CD4-positive, alpha-beta T cell treated with Interleukin-21 for 1 hour (primary cell): ENCODE measurements at places on chromosomes 11 and 22.

DNA sequence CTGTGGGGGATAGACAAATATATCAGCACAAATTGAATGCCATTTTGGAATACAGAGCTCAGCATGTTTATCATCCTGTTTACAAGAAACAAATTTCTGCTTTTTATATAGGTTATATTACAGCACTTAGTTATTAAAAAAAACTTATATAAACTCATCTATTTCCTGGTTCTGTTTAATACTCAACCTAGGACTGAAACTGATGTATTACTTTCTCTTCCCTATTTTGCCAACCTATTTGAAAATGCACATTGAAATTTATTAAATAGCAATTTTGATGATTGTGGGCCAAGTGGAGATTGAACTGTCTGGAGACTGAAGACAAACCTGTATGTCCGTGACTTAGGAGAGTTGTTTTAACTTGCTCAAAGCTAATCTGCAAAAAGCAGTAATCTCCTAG is 288.3 kb upstream of the ANO3 start:
- DNase-seq = no peak

GRCh38 chr11:64132191-64132771 is 33.6 kb downstream of the MACROD1 start:
- DNase-seq = no peak

DNA sequence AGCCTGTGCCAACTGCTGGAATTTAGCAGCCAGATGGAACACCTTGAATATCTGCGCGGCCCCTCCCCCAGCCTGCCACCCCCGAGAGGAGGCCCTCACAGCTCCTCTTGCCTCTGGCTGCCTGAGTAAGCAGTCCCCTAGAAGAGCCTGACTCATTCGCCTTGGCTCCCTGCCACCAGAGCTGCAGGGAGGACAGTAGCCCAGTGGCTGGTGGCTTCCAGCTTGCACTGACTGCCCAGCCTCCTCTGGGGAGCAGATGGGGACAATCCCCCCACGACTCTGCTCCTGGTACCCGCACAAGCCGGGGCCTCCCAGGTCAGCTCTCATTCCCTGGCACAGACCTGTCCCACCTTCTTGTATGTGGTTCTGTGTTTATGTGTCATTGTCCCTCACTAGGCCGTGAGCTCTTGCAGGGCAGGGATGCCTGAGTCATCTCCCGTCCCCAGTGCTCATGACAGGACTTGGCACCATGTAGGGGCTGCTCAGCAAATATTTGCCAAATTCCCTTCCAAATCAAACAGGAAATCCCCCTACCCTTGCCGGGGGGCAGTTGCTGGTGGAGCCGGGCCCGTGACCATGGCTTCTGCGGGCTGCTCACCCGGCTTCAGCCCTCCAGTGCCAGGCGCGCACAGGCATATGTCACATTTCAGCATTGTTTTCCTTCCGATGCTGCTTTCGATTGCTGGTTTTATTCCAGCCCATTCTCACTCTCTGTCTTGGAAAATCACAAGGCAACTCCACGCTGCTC is 43.6 kb downstream of the CACNG2 start:
- DNase-seq = no peak

- DNase-seq = no peak
Observed at GRCh38 chr11:57632116-57632515, 17.6 kb downstream of the YPEL4 start.

DNA sequence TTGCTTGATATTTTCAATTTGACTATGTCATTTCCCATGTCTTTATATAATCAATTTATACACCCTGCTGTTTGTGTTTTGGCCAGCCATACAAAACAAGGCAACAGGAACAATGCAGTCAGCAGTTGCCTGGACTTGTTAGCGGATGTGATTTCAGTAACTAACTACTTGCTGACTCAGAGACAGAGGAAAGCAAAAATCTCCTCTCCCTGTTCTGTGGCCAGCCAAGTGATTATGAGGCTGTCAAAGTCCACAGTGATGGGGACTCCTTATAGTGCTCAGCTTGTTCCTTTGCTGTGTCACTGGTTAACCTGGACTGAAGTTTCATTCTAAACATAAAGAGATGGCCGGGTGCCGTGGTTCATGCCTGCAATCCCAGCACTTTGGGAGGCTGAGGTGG is 32.6 kb upstream of the APLP2 start:
- no peak for DNase-seq

- no peak for DNase-seq
Observed at GRCh38 chr11:35418282-35419183, 825 bp downstream of the SLC1A2 start.

GRCh38 chr11:76025068-76025467 is 181.2 kb downstream of the WNT11 start:
- no peak for DNase-seq

GRCh38 chr11:36288442-36289225 is 590 bp downstream of the COMMD9 start:
- DNase-seq = no peak

- no peak for DNase-seq
Observed at GRCh38 chr11:94673951-94674491, 94.1 kb upstream of the AMOTL1 start.

DNA sequence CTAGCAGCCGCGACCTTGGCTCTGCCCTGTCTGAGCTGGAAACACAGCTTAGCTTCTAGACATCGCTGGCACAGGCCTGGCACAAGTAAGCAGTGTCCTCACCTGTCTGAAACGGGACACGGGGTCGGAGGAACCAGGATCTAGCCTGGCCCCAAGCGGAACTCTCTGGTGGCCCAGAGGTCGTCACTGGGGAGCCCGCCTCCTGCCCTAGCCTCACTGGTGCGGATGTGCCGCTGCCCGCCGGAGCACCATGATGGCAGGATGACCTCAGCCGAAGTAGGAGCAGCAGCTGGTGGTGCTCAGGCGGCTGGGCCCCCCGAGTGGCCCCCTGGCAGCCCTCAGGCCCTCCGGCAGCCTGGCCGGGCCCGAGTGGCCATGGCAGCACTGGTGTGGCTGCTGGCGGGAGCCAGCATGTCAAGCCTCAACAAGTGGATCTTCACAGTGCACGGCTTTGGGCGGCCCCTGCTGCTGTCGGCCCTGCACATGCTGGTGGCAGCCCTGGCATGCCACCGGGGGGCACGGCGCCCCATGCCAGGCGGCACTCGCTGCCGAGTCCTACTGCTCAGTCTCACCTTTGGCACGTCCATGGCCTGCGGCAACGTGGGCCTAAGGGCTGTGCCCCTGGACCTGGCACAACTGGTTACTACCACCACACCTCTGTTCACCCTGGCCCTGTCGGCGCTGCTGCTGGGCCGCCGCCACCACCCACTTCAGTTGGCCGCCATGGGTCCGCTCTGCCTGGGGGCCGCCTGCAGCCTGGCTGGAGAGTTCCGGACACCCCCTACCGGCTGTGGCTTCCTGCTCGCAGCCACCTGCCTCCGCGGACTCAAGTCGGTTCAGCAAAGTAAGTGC is 871 bp downstream of the SLC35E4 start:
- no peak for DNase-seq

- no peak for DNase-seq
Observed at GRCh38 chr11:69116671-69117070, 39.1 kb upstream of the SMIM38 start.

DNA sequence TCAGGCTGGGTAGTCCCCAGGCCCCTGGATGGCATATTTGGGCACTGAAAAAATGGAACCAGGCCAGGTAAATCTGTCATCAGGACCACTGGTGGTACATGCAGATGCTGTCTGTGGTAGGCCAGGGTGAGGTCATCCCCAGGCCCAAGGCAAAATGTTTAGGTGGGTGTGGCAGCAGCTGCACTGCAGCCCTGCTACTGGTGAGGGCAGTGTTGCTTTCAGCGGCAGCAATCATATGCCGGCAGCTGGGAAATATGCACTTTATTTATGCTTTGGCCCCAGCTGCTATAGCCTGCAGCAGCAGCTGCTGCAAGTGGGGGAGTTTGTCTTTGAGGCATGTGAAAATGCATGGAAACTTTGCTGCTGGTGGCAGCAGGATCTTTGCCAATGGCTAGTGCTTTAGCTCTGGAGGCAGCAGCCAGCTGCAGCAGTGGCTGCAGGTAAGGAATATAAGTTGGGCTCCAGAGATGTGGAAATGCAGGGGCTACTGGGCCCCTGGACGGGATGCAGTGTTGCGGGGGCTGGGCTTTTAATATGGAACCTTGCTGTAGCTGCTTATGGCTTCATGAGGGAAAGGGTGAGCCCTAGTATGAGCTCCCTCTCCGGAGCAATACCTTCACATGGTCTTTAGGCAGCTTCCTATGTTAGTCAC is 365.7 kb upstream of the CADM1 start:
- DNase-seq = peak; percentile 14

- DNase-seq = peak; percentile 49
Observed at GRCh38 chr22:18078329-18079041, 695 bp downstream of the PEX26 start.

- DNase-seq = no peak
Observed at GRCh38 chr11:77204754-77205466, 76.9 kb downstream of the MYO7A start.

- DNase-seq = peak; percentile 21
Observed at GRCh38 chr22:45240104-45240809, 437 bp downstream of the KIAA0930 start.

GRCh38 chr11:44003736-44004451 is 43.9 kb upstream of the ACCSL start:
- no peak for DNase-seq

GRCh38 chr11:9462806-9463537 is 2.2 kb downstream of the ZNF143 start:
- no peak for DNase-seq

- peak; percentile 96 for DNase-seq
Observed at GRCh38 chr11:536841-537621, at the start of gene LRRC56. Gene LRRC56, plus strand, starts transcription at chr11:537527. Its CDS starts 3,158 bp downstream, at chr11:540685.

DNA sequence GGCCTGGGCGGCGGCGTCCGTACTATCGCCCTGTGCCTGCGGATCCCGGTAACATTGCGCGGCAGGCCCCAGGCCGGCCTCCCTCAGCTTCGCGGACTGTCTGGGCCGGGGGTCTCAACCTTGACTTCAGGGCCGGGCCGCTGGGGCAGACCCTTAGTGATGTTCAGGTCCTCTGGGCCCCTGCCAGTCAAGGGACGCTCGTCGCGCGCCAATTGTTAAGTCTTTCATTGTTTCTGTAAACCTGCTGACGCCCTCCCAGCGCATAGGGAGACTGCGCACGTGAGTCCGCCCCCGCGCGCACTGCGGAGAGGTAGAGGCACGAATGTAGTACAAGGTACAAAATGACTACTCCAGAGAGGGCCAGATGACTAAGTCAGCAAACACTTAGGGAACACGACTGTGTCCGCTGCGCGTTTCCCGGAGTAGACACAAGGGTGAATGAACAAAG is 451 bp upstream of the HDHD5 start:
- peak; percentile 34 for DNase-seq

- no peak for DNase-seq
Observed at GRCh38 chr22:49583886-49584505, 243.7 kb downstream of the BRD1 start.

GRCh38 chr11:78085972-78086371 is 6.3 kb upstream of the NDUFC2 start:
- no peak for DNase-seq

DNA sequence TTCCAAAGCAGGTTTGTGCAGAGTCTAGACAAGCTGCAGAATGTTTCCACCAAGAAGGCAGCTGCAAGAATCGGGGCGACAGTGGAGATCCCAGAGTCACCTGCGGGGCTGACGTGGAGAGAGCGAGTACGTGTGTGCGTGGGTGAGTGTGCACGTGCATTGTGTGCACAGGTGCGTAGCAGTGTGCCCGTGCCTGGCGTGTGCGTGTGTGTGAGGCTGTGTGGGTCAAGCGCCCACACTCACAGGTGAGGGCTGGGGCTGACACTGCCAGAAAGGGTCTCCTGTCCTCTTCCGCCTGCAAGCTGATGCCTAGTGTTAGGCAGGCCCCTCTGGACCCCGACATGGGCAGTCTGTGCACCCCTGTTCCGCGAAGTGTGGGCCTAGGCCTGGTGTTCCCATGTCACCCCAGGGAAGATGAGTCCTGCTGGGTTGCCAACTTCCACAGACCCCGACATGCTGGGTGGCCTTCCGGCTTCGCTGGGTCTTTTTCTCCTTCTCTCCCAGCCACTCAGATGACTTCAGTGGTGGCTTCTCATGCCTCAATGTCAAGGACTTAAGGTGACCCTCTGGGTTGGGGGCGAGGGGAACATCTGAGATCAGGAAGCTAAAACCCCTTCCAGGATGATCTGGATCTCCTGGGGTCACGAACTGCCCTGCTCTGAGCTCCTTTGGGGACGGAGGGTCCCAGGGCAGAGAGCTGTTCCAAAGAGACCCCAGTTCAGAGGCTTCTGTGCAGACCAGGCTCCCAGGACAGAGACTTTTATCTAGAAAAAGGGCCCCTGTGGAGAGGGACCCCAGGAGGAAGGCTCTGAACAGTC is 10.4 kb upstream of the SYT8 start:
- DNase-seq = no peak

GRCh38 chr11:71324788-71325417 is 72.5 kb upstream of the SHANK2 start:
- DNase-seq = no peak

DNA sequence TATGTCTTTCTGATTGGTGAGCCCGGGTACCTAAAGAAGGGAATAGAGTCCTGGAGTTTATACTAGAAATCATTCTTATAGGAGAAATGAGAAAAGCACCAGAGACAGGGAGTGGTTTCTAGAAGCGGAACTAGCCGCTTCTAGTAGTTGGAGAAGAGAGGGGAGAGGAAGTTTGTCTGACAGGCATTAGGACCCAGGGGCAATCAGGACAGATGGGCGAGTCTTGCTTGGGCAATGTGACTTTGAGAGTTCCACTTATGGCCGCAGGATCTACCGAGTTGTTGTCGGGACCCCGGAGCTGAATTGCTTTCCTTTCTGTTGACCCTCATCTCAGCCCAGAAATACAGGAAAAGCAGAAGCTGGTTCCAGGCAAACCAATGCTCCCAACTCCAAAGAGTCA is 596.8 kb upstream of the CNTN5 start:
- DNase-seq = no peak

DNA sequence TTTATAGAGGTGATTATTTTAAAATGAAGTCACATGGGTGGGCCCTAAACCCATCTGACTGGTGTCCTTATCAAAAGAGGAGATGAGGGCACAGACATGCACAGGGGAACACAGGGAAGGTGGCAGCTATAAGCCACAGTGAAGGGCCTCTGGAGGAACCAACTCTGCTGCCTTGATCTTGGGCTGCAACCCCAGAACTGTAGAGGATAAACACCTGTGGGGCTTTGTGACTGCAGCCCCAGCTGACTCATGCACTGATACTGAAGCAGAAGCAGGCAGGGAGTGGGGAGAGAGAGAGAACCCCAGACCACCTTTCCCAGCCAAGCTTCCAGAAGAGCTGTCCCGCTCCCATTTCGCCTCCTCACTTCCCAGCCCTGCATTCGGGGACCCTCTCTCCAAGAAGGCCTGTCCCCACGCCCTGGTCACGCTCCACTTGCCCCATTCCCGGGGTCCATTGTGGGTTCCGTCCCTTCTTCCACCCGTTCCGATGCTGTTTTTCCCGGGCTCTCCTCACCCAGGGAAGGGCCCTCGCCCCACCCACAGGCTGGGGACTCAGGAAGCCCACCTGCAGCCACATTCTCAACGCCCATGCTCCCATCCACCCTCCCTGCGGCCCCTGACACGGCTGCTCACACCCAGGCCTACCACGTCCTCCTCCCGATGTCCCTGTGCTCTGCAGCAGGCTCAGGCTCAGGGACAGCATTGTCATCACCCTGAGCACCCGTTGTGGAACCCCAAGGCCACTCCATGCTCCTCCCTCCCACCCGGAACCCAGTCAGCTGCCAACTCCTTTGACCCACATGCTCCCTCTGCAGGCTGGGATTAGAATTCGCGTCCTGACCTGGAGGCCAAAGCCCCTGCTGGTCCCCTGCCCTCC is 90.8 kb upstream of the SHANK2 start:
- DNase-seq = no peak

- DNase-seq = no peak
Observed at GRCh38 chr11:133809569-133810491, 35.5 kb downstream of the SPATA19 start.

GRCh38 chr11:10655943-10656576 is 37.5 kb downstream of the IRAG1 start:
- DNase-seq = no peak

GRCh38 chr11:95128602-95129001 is 39.0 kb downstream of the ENDOD1 start:
- no peak for DNase-seq
